Fibroblast of skin of left quadriceps (primary cell): ENCODE measurements at places on chromosomes 16 and 17.

- no peak for DNase-seq
Measured at GRCh38 chr17:34714475-34715410, 135.4 kb downstream of the TMEM132E start.

GRCh38 chr17:63841350-63842172, 924 bp downstream of the SMARCD2 start:
- no peak for DNase-seq

- DNase-seq = no peak
Measured at GRCh38 chr17:1234455-1234854, 35.8 kb upstream of the BHLHA9 start.

DNA sequence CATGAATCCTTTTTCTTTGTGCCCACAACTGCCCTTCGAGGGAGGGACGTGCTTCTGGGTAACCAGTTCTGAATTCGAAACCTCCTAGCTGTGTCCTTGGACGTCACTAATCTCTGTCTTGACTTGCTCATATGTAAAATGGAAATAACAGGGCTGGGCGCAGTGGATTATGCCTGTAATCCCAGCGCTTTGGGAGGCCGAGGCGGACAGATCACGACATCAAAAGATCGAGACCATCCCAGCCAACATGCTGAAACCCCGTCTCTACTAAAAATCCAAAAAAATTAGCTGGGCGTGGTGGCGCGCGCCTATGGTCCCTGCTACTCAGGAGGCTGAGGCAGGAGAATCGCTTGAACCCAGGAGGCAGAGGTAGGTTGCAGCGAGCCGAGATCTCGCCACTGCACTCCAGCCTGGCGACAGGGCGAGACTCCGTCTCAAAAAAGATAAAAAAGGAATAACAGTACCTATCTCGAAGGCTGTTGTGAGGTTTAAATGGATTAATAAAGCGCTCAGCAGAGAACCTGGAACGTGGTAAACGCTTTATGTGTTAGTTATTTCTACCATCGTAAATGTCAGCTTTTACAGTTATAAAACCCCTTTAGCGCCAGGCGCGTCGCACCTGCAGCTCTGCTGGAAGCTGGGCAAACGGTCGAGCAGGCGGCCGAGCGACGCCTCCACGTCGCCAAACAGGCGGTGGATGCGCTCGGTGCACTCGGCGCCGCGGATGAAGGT, 641 bp downstream of the COG8 start:
- no peak for DNase-seq
